ENCODE measurements at places on chromosomes 2 and 18.

DNA sequence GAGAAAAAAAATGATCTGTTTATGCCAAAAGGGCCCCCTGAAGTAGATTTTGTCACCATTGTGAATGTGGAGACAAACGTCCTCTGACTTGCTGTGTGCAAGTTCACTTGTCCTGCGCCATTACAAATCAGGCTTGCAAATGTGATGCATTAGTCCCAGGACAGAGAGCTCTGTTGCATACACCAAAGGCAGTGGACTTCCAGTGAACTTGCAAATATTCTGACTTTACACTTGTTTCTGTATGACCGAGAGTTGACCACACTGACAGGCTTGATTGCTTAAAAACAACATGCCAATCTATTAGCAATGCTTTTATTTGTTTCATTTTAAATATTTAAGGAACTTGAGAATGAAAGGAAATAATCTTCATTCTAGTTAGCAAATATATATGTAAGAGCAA, 293.2 kb downstream of the PLCL1 start:
- no peak for DNase-seq

DNA sequence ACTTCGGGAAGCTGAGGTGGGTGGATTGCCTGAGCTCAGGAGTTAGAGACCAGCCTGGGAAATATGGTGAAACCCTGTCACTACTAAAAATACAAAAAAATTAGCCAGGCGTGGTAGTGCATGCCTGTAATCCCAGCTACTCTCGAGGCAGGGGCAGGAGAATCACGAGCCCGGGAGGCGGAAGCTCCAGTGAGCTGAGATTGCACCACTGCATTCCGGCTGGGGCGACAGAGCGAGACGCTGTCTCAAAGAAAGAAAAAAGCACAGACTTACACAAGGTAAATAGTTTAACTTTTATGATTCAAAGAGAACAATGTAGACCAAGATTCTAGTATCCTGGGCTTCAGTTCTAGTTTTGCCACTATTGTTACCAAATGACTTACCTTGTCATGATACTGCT, 37.4 kb downstream of the NCKAP1 start:
- no peak for DNase-seq

DNA sequence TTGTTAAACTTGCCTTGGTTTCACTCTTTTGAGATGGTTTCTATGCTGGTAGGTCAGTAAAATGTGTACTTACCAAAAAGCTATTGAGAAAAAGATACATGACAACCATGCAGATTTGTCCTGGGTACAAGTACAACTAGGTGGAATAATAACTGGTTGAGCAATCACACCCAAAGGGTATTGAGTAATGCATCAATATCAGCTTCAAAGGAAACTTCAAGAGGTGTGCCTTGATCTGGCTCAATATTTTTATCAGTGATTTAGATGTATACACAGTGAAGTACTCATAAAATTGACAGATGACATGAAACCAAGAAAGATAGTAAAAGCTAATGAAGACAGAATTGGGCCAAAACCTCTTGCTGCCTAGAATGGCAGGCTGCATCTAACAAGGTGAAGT, 21.7 kb upstream of the GALNT1 start:
- DNase-seq, result no peak

- no peak for DNase-seq
These were observed 75.6 kb downstream of the RNF144A start for GRCh38 chr2:6992794-6993228.

DNA sequence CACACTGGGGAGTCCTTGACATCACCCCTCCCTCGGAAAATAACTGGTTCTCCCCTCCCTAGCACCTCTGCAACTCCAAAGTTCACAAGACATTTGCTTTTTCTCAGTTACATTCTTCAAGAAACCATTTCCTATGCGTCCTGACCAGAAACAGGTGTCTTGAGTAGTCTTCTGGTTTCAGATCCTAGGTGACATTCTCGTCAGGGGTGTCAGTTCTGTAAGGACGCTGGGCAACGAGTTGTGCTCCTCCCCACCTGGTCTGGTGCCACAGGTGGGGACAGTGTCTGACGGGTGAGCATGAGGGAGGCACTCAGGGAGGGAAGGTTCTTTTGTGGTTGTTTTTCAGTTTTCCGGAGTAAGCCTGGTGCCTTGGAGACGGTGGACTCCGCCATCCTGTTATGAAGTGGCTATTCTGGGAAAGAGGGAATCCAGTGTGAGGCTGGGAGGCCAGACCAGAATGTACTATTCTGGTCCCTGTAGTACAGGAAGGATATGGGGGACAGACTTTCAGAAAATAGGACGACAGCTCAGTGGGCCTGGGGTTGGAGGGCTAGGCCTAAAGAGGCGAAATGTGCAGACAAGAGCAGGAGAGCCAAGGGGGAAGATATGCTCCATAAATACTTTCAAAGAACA, 50.6 kb downstream of the EPAS1 start:
- no peak for DNase-seq

GRCh38 chr2:43425659-43426058, 170.2 kb downstream of the THADA start:
- no peak for DNase-seq

- no peak for DNase-seq
These were observed 39.1 kb downstream of the SLC9A4 start for GRCh38 chr2:102512161-102512560.

DNA sequence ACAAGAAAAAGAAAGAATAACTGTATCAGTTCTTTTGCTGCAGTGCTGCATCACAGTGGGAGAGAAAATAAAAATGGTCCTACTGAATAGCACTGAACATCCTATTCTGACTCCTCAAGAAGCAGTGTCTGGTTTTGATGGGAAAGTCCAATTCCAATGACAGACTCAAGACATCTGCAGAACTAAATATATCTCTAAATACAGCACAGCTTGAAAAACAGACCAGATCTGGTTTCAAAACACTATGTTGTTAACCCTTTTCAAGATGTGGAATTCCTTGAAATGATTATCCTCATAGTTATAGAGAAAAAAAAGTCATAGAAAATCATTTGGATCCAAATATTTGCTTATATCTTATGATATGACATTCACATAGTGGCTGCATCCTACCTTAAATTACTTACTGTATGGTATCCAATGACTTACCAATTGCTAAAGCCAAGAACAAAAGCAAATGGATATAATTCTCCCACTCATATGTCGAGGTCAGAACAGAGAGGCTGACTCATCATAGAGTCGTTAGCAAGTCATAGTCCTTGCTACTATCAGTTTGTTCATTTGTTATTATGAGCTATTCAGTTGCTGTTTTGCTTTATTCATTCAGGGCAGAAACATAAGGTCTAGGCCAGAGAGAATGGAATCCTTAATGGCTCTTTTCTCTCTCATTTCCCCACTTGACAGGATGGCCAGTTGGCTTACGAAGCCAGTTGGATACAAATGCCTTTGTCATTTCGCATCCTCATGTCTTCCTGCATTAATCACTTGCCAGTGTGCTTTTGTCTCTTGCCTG, 62.5 kb upstream of the ACVR2A start:
- no peak for DNase-seq
